ENCODE measurements at places on chromosomes 5 and 9. TPM values are rescaled to one million over a fixed set of nuclear protein-coding genes. Genes with fewer than 3 reads are reported as not detected.

DNA sequence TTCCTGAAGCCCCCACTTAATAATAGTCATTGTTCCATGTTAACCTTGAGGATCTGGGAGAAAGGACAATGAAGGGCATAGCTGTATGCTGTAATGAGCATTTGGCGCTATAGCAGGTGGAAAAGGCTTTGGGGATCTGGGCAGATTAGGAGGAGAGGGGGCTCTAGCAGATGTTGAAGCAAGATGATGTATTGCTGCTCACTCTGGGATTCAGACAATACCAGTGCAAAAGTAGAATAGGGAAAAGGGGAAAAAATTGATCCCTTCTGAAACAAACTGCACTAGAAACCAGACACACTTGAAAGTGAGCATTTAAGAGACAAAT lies 575.3 kb upstream of the MEF2C start:
- DNase-seq = no peak

The OTP gene
- polyA plus RNA-seq = not detected

GRCh38 chr5:78621291-78621738 lies 27.3 kb downstream of the LHFPL2 start:
- DNase-seq = no peak

The SLC4A9 gene
- 28.6 TPM for polyA plus RNA-seq
